ENCODE measurements at places on chromosomes 12 and 14. TPM values are rescaled to one million over a fixed set of nuclear protein-coding genes. Genes with fewer than 3 reads are reported as not detected.
A peak's percentile ranks its signal among the peaks of the same experiment; 100 is the strongest.

- DNase-seq = no peak
Measured at GRCh38 chr12:106753526-106753925, 21.0 kb upstream of the RIC8B start.

- DNase-seq = no peak
Measured at GRCh38 chr12:5708371-5708770, 236.7 kb downstream of the ANO2 start.

DNA sequence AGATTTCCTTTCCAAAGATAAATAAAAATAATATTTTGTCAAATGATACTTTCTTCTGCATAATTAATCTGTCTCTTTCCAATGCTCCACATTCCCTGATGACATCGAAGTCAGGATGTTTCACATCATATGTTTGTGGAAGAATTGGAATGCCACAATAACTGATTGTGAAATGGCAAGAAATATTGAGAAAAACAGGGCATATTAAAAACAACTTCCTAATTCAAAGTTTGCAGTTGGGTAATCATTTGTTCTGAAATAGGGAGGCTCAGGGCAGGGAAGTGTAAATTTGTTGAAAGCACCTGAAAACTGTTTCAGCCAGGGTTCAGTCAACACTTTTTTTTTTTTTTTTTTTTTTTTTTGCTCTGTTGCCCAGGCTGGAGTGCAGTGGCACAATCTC lies 50.7 kb downstream of the BCAT1 start:
- no peak for DNase-seq

The KRT85 gene
- not detected for total RNA-seq

- no peak for DNase-seq
Measured at GRCh38 chr12:39144613-39145061, 239.2 kb upstream of the CPNE8 start.

- no peak for DNase-seq
Measured at GRCh38 chr12:3447318-3447717, 43.7 kb upstream of the PRMT8 start.

DNA sequence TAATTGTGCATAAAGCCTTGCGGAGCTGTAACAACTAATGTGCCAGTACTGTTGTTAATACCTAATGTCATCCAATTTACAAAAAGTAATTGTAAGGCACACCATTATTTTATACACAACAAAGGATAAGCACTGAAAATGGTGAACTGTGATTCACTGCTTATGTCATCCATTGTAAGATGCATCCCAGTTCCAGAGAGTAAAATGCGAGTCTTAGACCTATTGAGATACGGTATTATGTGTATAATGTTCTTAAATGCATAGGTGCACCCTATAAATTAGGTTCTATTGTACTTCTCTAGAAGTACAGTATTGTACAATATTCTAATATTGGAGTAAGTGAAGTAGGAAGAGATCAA lies 406 bp downstream of the PARP2 start:
- no peak for DNase-seq

The NFYB gene
- 32.6 TPM for total RNA-seq

DNA sequence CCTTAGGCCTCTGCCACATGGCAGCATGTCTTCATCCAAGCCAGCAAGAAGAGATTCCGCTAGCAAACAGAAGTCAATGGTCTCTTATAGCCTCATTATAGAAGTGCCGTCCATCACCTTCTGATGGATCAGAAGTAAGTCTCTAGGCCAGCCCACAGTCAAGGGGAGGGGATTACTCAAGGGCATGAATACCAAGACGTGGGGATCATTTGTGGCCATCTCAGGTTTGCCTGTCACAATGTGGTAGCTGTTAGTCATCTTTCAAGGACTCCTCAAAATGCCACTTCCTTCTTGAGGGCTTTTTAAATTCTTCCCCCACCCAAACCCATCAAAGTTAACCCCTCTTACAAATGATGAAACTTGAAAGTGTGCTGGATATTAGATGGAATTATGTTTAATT lies 8.1 kb upstream of the ADCY6 start:
- DNase-seq = no peak

The DIO2 gene
- total RNA-seq = 1.5 TPM

DNA sequence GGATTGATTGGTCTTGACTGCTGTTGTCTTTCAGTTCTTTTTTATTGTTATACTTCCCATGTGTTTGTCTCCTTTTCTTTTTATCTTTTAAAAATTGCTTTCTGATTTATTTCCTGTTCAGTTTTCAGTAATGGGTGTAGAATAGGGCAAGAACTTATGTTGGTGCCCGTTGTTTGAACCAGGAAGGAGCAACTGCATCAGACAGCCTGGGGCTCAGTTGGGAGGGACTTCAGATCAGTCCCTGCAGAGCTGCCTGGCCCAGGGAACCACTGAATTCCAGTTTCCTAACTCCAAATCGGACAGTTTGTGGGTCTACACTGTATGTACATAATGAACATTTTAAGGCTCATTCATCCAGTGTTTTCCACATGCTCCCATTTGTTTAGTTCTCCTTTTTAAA lies 64.9 kb downstream of the FBXO34 start:
- DNase-seq = no peak

The ZNF705A gene
- not detected for total RNA-seq

- no peak for DNase-seq
Measured at GRCh38 chr12:42916143-42916542, 326.6 kb upstream of the PRICKLE1 start.

The TSHR gene
- total RNA-seq = not detected

DNA sequence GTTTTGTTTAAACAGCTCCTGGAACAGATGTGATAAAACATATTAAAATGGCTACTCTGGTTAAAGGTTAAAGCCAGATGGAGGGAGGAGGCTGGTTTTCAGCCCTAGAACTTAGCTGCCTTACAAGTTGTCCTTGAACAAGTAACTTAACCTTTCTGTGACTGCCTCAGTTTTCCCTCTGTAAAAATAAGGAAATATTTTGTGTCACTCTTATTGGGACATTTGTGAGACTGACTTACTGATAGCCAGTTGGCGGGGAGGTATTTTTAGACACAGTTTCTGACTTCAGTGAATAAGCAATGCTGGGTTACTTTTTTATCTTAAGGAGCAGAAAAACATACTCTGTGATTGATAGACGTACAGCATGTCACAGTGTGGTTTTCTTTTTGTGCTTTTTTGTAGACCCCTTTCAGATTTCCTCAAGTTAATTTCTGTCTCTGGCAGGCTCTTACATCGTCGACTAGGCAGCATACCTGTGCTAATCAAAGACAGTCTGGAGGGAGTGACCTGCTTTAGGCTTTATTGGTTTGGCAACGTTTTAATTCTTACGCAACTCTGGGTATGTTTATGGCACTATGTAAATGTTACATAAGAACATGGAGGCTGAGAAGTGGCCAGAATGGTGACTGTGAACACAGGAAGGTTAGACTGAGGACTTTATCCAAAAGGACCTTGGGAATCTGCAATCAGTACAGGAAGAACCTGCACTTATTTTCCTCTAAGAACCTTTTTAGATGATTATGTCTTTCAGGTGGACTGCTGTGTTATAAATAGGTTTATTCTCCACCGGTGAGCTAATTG lies 3.3 kb downstream of the ACVR1B start:
- DNase-seq = no peak

The NEDD8 gene
- total RNA-seq = 223 TPM

The FIGNL2 gene
- 0.06 TPM for total RNA-seq

The FBXW8 gene
- 8.2 TPM for total RNA-seq

GRCh38 chr14:104108570-104109541 lies 23.4 kb downstream of the ASPG start:
- no peak for DNase-seq

The LBHD2 gene
- total RNA-seq = not detected

GRCh38 chr14:101110729-101111619 lies 207.5 kb upstream of the RTL1 start:
- DNase-seq = no peak

DNA sequence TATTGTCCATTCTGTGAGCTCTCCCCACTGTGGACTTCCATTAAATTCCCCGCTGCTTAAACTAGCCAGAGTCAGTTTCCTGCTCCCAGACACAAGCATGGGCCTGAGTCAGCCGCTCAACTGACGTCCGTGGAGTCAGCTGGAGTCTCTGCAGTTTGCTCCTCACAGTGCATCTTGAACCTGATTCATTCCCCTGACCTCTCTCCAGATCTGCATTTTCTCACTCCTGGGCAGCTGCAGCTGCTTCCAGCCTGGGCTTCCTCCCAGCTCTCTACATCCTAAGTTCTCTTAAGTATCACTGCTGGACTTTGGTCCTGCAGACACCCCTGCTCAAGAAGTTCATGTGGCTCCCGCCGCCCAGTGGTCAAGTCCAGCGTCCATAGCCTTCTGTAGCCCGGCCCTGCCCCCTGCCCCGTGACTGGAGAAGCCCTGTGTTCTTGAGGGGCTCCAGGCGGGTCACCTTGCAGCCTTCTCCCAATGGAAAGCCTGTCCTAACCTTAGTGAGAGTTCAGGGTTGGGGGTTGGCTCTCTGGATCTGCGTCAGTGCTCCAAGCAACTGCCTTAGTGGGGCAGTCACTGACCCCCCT lies 20.0 kb downstream of the NFKBIA start:
- DNase-seq = no peak

DNA sequence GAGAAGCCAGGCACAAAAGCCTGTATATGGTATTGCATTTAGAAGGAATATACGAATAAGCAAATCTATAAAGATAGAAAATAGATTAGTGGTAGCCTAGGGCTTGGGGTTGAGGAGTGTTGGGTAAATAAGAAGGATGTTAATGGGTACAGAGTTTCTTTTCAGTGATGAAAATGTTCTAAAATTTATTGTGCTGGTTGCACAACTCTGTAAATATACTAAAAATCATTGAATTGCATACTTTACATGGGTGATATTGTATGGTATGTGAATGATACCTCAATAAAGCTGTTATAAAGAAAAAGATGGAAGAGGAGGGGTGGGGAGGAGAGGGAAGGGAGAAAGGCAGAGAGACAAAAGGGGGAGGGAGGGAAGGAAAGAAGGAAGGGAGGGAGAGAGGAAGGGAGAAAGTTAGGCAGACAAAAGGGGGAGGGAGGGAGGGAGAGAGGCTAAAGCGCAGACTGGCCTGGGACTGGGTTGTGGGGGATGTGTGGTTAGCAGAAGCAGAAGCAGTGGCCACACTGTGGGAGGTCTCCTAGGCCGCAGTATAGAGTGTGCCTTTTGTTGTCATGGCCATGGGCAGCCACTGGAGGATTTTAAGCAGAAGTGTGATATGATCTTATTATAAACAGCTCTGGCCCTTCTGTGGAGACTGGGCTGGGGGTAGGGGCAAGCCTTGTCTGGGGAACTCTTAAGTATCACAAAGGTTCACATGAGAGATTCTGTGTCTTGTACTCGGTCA lies 73.6 kb upstream of the ELK3 start:
- DNase-seq = no peak

DNA sequence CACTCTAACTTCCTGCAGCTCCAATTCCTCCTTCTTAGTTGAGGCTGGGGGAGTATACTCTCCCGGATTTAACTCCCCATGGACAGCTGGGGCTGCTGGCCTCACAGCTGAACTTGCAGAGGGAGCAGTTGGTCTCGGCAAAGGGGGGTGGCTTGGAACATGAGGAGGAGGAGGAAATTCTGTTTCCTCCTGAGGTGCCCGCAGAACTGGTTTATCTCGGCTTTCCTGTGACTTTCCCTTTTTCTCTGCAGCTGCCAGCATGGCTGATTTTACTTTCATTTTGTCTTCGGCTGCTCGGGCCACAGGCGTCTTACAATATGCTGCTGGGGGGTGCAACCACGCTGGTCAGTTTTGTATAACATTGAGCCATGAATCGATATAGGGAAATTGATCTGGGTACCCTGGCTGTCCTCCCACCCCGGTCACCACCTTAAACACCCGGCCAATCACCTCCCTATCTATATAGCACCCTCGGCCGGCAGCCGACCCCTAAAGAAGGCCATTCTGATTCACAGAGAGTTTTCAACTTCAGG lies 1317.6 kb downstream of the TMEM121 start:
- peak; percentile 16 for DNase-seq

The OTX2 gene
- total RNA-seq = not detected

- DNase-seq = no peak
Measured at GRCh38 chr14:76986231-76986565, 42.3 kb downstream of the IRF2BPL start.

GRCh38 chr12:61490526-61491498 lies 769.4 kb upstream of the USP15 start:
- no peak for DNase-seq

The TGM1 gene
- 5.2 TPM for total RNA-seq

GRCh38 chr12:127293507-127294310 lies 973.3 kb upstream of the TMEM132C start:
- DNase-seq = peak; percentile 3

- DNase-seq = no peak
Measured at GRCh38 chr12:5523396-5524115, 91.6 kb downstream of the NTF3 start.

GRCh38 chr14:22416193-22416592 lies 172.8 kb downstream of the DAD1 start:
- no peak for DNase-seq

- no peak for DNase-seq
Measured at GRCh38 chr12:15088105-15088504, 115.3 kb downstream of the PDE6H start.

- DNase-seq = no peak
Measured at GRCh38 chr12:110802489-110802888, 44.3 kb upstream of the CCDC63 start.

DNA sequence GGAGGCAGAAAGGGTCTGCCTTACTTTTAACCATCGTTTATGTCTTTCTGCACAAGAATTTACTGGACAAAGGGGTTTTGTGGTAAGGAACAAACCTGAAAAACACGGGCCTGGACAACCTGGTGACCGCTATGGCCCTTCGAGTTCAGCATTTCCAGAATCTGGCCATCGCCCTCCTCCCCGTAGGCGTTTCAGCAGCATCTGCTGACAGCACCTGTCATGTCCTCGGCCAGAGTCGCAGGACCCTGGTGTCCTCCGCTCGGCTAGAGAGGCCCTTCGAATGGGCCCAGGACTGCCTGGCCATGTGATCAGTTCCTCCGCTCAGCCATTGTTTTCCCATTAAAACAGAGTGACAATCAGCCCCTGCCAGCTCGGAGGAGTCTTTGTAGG lies 142.8 kb upstream of the FKBP4 start:
- no peak for DNase-seq

DNA sequence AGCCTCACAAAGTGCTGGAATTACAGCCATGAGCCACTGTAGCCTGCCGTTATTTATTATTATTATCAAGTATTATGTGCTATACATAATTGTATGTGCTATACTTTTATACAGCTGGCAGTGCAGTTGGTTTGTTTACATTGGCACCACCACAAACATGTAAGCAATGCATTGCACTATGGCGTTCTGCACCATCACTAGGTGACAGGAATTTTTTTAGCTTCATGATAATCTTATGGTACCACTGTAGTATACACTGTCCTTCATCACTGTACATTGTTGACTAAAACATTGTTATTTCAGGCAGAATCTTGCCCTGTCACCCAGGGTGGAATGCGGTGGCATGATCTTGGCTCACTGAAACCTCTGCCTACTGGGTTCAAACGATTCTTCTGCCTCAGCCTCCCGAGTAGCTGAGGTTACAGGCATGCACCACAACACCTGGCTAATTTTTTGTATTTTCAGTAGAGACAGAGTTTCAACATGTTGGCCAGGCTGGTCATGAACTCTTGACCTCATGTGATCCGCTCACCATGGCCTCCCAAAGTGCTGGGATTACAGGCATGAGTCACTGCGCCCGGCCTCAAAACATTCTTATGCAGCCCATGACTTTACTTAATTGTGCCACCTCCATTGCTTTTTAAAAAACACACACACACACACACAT lies 17.1 kb downstream of the MRPL42 start:
- DNase-seq = no peak
